NCI-H1436 treated with DMSO at 0.1 percent for 48 hours (cell line): ENCODE measurements at places on chromosomes 5 and 9.

DNA sequence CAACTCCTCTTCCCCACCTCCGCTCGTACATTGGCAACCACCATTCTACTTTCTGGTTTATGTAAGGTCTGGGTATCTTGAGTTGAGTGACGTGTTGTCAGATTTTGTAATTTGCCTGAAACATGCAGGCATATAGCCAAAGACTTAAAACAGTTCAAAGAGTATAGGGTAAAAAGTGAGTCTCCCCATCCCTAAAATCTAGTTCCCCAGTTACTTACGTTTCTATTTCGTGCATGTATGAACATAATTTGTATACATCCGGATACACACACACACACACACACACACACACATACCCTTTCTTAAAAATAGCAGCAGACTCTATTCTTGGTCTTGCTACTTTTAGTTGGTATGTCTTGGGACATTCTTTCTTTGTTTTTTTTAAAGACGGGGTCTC lies 915 bp downstream of the HSDL2 start:
- no peak for DNase-seq

- no peak for DNase-seq
Observed at GRCh38 chr9:125747053-125747764, at the start of gene PBX3. TSS of gene PBX3 (plus strand) at chr9:125747373.

DNA sequence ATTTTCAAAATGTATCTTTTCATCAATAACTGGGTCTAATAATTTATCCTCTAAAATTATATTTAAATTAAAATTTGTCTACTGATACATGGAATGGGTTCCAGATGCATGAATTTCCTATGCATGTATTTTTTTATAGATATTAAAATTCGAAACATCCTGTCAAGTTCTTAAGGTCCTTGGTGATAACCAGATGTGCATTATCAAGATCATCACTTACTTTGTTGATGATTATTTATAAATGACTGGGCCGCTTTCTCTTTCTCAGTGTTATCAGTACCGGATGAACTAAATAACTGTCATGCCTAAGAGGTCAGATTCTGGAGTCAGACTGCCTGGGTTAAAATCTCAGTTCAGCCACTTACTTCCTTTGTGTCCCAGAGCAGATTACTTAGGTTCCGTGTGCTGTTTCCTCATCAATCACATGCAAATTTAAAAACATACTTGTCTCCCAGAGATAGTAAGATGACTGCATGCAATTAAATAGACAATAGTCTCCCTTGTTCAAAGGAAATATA lies 124.3 kb downstream of the TEX10 start:
- DNase-seq = no peak

GRCh38 chr9:129026442-129027223 lies 1.5 kb downstream of the SH3GLB2 start:
- DNase-seq = no peak

DNA sequence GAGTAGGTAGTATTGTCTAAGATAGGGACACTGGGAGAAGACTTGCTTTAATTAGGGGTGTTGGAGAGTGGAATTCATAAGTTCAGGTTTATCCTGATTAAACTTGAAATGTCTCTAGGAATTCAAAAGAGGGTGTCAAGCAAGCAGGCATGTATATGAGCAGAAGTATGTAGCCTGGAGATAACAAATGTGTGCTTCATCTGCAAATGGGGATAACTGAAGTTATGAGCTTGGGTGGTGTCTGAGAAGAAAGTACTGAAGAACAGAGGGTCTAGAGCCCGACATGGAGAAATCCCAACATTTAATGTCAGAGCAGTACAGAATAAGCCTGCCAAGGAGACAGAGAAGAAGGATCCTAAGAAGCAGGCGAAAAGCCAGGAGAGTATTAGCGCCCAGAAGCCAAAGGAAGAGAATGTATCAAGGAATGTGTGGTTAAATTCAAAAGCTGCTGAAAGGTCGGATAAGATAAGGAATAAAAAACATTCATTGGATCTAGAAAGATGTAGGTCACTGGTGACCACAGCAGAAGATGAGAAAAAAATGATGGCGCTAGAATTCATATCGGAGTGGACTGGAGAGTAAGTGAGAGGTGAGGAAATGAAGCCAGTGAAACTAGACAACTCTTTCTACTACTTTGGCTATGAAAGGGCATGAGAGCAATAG lies 401.5 kb upstream of the PIK3R1 start:
- no peak for DNase-seq

DNA sequence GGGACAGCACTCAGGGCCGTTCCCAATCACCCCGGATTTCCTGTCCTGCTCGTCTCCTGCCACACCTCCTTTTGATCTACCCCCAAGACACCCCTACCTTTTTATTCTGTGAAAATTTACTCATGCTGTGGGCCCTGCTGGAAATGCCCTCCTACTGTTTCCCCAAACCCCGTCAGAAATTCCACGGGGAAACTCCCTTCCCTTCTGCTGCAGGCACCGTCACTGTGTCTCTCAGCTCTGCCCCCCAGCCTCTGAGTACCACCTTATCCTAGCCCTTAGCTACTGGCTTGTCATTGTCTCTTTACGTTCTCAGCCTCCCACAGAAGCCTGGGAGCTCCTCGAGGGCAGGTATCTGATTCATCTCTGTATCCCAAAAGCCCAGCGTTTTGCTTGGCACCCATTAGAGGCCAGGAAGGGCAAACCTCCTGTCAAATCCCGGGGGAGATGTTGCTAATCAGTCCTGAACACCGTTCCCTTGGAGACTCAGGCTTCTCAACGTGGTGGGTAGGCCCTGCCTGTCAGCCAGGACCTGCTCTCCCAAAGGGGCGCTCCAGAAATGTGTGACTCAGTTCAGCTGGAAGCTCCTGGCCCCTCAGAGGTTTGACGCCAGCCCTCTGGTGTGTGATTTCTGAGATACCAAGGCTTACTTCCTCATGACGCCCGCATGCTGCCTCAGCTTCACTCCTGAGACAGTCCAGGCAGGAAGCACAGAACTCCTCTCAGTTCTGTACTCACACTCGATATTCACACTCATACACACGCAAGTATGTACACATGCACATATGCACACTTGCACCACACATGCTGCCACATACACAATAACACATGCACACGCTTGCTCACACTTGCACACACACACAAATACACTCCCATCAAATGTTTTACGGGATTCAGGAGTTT lies 50.7 kb upstream of the GRHPR start:
- DNase-seq = no peak

- no peak for DNase-seq
Observed at GRCh38 chr5:156693113-156693512, 157.0 kb upstream of the PPP1R2B start.

- no peak for DNase-seq
Observed at GRCh38 chr5:132478366-132478871, 12.2 kb downstream of the IRF1 start.

DNA sequence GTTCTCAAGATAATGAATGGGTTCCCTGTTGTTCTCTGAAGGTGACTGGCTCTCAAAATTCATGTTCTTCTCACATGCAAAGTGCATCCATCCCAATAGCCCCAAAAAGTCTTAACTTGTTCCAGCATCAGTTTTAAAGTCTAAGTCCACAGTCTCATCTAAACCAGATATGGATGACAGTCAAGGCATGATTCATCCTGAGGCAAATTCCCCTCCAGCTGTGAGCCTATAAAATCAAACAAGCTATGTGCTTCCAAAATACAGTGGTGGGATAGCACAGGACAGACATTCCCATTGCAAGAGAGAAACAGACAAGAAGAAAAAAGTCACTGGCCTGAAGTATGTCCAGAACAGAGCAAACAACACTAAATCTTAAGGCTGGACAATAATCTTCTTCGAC lies 25.4 kb downstream of the FBXO10 start:
- no peak for DNase-seq

GRCh38 chr5:100553209-100553608 lies 18.0 kb downstream of the FAM174A start:
- DNase-seq = no peak

DNA sequence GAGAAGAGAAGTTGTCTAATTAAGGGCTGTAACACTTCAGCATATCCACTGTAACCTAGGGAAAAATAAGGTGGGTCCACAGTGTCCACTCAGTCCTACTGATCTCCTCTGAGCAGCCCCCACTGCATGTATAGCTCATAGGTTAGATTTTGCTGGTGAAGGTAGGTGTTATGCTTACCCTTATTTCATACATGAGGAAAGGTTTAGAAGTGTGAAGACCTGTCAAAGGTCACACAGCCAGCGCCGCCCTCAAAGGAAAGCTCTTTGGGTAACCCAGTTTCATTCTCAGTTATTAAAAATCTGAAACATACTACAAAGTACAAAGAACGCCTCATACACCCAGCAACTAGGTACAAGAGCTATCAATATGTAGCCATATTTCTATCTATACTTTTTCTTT lies 87.2 kb downstream of the TLE4 start:
- DNase-seq = no peak

DNA sequence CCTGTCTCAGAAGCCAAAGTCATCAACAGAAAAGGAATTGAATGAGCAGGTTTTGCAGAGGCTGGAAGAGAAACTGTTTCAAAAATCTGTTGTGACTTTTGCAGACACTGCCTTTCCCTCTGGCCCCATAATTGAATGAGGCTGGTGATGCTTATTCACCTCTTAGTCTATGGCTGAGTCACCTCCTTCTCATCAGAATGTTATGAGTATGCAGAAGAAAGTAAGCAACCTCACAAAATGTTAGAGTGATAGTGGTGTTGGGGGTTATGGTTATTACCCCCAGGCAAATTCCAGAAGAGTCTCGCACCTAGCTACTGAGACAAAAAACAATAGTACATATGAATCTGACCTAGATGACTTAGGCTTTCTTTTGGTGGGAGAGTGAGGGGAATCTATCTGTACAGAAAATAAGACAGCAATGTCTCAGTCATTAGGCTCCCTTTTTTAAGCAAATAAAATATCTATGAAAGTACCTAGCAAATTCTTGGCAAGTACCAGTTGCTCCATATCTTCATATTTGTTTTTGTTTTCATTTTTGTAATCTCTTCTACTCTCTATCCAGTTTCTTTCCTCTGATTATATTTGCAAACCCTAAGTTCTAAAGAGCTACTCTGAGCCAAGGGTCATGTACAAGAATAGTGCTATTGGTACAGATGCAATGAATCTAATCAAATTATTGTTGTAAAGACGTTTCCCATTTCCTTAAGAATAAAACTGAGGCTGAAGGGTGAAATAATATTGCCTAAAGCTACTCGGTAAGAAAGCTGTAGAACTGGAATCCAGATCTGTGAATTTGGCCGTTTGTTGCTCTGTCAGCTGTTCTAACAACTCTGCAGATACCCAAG lies 498.1 kb upstream of the TNC start:
- no peak for DNase-seq

- no peak for DNase-seq
Observed at GRCh38 chr9:121781145-121781548, 129.7 kb downstream of the DAB2IP start.

GRCh38 chr9:120946259-120946658 lies 19.7 kb upstream of the TRAF1 start:
- DNase-seq = no peak
